SK-N-MC (cell line): ENCODE measurements at places on chromosomes 2 and 18.
A peak's percentile ranks its signal among the peaks of the same experiment; 100 is the strongest.

DNA sequence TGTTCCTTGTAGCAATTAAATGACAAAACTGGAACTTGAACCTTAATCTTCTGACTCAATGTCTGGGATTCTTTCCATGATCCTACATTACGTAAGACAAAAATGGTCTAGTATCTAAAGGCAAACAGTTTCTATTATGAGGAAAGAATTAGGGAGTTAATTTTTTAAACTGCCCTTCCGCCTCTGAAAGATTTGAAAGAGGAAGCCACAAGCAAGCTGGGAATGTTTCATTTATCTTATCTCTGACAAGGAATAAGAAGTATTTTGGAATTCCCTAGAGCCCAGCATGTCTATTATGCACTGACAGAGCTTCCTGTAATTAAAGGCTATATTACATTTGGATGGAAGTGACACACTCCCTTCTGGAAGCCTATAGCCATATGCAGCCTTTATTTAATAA lies 558.8 kb upstream of the CDH2 start:
- DNase-seq: peak; percentile 5

DNA sequence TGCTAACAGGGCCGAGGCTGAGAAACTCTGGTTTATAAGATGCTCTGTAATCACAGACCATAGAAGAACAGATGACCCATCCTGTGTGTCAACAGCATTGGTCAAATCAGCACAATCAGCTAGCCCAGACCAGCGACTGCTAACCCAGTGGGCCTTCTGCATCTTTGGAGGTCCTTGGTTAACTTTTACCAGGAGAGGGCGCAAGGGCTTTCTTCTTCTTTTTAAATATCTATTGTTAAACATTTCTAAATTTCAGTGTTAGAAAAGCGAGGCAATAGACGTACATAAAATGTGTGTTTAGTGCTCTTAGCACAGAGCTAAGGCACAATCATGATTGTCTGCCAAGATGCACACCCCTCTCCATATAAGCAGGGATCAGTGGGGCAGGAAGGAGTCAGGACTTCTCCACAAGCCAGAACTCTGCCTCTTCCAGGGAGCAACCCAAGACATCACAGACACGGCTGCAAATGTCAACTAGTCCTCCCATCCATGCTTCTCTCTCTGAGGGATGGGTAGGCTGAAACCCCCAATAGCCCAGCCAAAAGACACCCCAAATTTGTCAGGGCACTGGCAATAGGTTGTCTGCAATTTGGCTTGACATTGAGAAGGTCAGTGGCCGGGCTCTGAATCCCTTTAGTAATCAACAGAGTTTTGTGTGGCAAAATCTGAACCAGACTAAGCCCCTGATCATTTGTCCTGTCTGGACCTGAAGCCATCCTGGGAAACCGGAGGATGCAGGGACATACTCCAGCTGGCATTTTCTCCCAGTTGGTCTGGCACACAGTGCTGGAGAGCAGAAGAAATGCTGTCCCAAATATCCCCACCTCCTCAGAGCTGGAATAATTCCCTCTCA lies 188.2 kb downstream of the BCL2 start:
- DNase-seq: no peak

GRCh38 chr18:63247926-63248325 lies 71.6 kb downstream of the BCL2 start:
- DNase-seq: no peak

GRCh38 chr2:169164311-169164710 lies 94.9 kb downstream of the DHRS9 start:
- DNase-seq: no peak

GRCh38 chr2:95328358-95329125 lies 31.4 kb downstream of the KCNIP3 start:
- DNase-seq: no peak

DNA sequence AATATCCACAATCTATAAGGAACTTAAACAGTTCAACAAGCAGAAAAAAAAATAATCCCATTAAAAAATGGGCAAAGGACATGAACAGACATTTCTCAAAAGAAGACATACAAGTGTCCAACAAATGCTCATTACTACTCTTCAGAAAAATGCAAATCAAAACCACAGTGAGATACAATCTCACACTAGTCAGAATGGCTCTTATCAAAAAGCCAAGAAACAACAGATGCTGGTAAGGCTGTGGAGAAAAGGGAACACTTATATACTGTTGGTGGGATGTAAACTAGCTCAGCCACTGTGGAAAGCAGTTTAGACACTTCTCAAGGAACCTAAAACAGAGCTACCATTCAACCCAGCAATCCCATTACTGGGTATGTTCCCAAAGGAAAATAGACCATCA lies 7.2 kb upstream of the CRYGB start:
- DNase-seq: no peak

- no peak for DNase-seq
Measured at GRCh38 chr2:11368059-11368572, 23.7 kb upstream of the ROCK2 start.

DNA sequence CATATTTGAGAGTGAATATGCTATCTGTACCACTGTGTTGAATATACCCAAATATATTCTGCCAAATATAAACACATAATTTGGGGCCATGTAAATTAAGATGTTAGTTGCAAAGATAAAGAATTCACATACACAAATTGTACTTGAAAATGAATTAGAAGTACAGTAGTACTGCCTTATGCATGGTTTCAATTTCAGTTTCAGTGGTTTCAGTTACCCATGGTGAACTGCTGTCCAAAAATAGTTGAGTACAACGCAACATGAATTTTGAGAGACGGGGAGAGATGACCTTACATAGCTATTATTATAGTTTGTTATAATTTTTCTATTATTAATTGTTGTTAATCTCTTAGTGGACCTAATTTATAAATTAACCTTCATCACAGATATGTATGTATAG lies 1313.0 kb upstream of the FAM98A start:
- DNase-seq: no peak

GRCh38 chr2:191617575-191617974 lies 60.4 kb upstream of the NABP1 start:
- no peak for DNase-seq

GRCh38 chr2:223994562-223995162 lies 37.4 kb downstream of the MRPL44 start:
- no peak for DNase-seq

DNA sequence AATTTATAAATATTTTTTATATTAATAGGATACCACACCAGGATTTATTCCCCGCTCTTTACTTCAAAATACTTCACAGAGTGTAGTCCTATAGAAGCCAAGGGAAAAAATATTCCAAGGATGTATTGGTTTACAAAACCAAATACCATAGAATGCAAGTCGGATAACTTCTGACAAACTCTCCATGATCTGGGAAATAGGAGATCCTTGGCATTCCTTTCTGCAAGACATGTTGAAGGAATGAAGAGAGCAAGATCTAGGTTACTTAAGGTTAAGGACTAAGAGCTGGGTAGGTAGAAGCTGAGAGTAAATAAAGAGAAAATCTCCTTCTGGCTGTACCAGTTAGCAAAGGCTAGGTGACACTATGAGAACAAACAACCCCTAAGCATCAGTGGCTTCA lies 141.2 kb downstream of the LRATD1 start:
- no peak for DNase-seq

- DNase-seq: no peak
Measured at GRCh38 chr2:136185981-136186776, 68.2 kb upstream of the CXCR4 start.

GRCh38 chr2:101300164-101300563 lies 8.3 kb downstream of the RNF149 start:
- DNase-seq: no peak

- DNase-seq: no peak
Measured at GRCh38 chr2:74772046-74772445, 61.9 kb upstream of the HK2 start.

- no peak for DNase-seq
Measured at GRCh38 chr2:55010149-55010591, 40.1 kb downstream of the RTN4 start.

- DNase-seq: no peak
Measured at GRCh38 chr2:102788216-102788884, 26.5 kb downstream of the TMEM182 start.

GRCh38 chr2:211928201-211928600 lies 610.4 kb downstream of the ERBB4 start:
- no peak for DNase-seq

GRCh38 chr2:137806068-137806805 lies 158.0 kb upstream of the HNMT start:
- DNase-seq: no peak
